ENCODE measurements at places on chromosomes 1 and 21.

- DNase-seq: no peak
These were observed 29.0 kb downstream of the PTPRC start for GRCh38 chr1:198667807-198668206.

DNA sequence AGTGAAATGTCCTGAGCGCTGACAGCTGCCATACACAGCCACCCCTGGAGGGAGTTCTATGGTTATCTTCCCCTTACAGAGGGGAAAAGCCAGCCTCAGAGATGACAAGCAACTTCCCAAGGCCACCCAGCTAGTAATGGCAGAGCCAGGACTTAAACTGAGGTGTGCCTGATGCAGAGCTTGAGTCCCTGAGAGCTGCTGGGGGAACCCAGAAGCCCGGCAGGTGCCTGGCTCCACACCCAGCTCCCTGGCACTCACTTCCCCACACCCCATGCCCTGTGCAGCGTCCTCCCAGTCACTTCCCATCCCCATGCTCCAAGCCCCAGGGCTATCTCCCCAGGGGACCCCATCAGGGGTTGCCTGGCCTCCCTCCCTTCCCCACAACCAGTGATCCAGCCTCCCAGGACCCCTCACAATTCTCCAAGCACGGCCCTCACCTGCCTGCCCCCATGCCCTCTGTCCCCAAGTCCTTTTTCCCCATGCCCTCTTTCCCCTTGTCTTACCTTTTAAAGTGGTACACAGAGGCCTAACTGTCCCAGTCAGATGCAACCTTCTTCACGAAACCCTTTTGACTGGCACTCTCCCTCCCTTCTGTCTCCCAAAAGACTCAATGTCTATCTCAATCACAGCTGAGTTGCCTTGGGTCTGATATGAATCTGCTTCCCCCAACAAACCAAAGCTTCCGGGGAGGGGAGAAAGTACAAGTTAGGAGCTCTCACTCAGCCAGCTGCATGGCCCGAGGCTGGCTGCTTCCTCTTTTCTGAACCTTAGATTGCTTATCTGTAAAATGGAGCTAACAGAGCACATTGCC lies 39.8 kb upstream of the LRP8 start:
- no peak for DNase-seq

DNA sequence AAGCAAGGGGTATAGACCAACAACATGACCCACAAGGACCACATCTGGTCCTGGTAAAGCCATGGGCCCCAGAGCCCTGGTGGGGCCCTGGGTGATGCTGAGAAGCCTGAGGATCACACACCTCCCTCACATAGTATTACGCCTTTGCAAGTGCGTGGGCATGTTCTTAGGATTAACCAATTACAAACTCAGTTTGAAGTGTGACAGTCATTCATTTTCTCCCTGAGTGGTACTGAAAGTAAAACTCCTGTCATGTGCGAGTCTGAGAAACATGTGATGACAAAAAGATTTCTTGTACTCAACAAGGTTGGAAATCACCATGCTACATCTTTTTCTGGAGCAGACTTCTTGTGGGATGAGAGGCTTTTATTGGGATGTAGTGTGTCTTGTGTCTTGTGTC lies 315.3 kb upstream of the DUSP10 start:
- DNase-seq: no peak

DNA sequence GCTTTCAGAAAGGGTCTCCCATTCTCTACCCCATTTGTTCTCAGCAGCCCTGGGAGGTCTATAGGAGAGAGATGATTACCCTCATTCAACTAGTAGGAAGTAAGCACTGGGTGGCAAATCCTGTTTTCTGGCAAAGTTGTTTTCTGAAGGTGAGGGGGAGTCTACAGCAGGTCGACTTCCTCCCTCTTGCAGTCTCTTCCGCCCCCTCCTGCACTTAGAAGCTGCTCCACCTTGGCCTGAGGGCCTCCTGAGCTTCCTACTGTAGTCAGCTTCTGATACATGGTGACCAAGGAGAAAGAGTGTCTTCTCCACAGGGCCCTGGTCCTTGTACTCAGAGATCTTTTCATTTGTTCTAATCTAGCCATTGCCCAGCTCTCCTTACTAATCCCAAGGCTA lies 93.1 kb downstream of the RGL1 start:
- no peak for DNase-seq

- peak; percentile 36 for DNase-seq
These were observed 17.1 kb upstream of the TMEM9 start for GRCh38 chr1:201171063-201172036.

- peak; percentile 84 for DNase-seq
These were observed 316.9 kb upstream of the SGIP1 start for GRCh38 chr1:66217021-66217420.

- peak; percentile 59 for DNase-seq
These were observed 929 bp upstream of the FOXJ3 start for GRCh38 chr1:42335809-42336518.

- peak; percentile 63 for DNase-seq
These were observed 4.9 kb upstream of the B4GALT3 start for GRCh38 chr1:161182214-161182613.

DNA sequence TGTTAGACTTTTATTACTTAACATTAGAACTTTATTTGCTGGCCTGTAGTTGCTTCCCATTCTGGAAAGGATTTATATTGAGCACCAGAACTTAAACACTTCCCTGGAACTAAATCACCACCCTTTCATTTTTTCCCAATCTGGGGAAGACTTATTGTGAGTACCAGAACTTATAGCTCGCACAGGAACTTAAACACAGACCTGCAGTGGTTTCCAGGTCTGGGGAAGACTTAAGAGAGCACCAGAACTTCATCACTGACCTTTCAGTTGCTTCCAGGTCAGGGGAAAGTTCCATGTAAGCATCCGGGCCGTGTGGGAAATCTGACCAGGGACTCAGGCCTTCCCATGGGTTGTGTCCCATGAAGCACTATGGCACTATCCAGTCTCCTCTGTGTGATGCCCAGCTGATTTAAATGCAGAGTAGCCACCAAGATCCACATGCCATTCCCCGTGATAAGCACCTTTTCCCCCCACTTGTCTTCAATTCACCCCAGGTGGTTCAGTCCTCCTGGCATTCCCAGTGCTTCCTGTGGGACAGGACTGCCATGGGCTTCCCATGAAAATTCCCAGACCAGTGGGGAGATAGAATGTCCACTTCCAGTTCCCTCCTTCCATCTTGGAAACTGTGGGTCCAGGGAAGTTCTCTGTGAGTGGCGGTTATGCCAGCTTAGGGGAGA lies 48.9 kb downstream of the C4BPA start:
- DNase-seq: peak; percentile 34

GRCh38 chr1:170538687-170539086 lies 6.7 kb downstream of the GORAB start:
- DNase-seq: no peak

DNA sequence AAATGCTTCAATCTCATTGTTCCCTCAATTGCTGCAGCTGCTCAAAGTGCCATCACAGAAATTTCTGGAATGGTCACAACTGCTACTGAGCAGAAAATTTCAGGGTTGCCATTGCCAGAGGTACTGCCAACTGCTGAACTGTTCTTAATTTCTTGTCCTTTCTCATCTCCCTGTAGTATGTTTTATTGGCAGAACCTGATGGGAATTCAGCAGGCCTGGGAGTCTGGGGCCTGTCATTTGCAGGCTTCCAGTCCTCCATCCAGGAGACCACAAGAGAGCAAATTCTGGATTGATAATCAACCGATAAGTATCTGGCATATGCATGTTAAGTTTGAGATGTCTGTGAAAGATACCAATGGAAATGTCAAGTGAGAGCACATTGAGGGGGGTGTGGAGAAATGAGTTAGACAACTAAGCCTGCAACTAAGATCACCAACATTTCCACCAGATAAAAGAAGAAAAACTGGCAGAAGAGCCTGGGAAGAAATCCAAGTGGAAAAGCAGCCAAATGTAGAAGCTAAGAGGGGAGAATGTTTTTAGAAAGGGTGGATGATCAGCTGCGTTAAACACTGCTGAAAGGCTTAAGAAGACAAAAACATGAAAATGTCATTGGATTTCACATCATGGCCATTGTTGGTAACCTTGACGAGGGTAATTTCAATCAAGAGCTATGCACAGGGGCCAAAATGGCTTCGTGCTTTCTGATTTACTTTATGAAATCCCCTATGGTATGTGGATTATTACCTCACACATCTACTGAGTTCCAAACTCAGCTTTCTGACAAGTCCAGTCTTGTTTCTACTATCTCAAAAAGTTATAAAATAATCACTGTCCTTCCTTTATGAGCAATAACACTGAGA lies 648.1 kb downstream of the PLPP3 start:
- no peak for DNase-seq

DNA sequence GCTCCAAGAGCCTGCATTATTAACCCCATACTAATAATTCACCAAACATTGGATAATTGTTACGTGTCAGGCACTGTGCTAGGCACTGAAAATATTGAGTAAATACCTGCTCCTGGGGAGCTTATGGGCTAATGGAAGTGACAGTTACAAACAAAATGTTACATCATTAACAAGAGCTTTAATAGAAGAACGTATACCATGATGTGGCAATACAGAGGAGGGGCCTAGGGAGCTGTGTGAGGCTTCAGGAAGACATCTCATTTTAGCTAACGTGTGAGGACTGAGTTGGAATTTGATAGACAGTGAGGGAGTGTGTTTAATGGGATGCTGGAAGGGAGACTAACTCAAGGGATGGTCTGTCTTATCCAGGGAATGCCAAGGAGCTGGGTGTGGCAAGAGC lies 16.5 kb upstream of the TSPAN2 start:
- no peak for DNase-seq

- DNase-seq: no peak
These were observed 270.5 kb downstream of the GRIK3 start for GRCh38 chr1:36763771-36764170.

DNA sequence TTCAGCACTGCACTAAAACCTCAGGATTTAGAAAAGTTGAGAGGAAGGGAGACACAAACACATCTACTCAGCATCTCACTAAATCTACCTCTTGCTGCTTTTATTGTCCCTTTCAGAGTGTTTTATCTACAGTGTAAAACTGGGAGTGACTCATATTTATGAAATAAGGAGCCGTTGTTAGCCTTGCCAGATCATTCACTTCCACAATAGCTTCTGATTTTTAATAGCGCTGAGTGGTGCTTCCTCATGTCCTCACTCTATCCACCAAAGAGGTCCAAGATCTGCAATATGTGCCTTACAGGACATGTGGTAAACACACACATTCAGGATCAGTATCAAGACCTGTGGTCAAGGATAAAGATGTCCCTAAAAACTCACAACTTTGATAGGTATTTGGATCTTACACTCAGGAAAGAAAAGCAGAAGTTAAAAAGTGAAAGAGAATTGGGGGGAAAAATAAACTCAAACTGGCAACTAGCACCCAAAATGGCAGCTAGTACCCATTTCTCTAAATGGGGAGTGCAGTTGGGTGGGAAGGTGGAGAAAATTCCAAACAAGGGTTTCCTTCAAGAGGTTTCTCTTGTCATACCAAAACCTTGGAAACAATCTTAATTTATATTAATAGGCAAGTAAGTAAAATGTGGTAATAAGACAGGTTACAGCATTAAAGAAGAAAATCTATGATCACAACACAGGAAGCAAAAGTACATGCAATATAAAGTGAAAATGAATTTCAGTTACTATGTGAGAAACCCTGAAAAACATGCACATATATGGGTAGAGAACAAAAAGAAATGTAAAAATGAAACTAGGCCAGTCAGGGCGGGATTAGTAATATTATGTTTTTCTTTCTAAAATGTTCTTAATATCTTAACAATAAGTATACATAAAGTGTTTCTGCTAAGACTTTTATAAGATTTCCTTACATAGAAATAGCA lies 15.9 kb downstream of the DUSP10 start:
- DNase-seq: peak; percentile 55

DNA sequence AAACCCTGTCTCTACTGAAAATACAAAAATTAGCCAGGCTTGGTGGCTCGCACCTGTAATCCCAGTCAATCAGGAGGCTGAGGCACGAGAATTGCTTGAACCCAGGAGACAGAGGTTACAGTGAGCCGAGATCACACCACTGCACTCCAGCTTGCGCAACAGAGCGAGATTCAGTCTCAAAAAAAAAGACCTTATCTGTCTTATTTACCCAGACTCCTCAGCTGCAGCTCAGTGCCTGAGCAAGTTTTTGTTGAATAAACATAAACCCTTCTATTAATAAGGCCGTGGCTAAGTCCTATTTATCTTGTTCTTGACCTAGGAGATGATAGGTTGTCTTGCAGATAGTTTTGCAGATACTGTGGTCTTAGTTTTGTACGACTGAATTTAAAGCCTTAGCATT lies 136.4 kb upstream of the TMEM51 start:
- DNase-seq: no peak

DNA sequence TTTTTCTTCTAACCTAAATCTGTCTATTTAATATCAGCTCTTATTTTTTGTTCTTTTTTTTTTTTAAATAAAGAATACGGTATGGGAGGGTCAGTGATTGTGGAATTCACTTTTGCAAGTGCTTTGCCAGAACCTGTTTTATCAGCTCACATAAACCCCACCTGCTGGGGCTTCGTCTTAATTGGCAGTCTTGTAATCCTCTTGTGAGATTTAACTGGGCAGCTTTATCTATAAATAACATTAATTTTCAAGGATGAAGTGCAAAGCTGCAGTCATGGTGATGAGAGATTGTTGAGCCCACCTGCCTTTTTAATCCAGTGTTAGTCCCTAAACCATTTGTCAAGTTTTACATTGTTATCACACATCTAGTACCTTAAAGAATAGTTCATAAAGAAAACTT lies 18.2 kb upstream of the PDC start:
- DNase-seq: no peak

DNA sequence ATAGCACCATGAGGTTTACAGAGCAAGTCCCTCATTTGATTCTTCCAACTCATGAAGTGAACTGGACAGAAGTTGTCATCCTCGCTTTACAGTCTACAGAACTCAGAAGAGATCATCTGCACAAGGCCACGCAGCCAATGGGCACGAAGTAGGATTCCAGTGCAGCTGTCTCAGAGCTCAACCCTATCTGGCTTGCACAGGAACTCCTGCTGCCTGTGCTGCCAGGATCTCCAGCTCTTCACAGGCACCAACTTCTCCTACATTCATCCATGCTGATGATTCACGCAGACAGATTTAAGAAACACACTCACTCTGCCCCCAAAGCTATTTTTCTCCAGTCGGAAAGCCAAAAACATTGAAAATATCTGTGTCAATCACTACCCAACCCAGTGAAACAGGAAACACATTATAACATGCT lies 157.0 kb downstream of the RERE start:
- peak; percentile 94 for DNase-seq

- no peak for DNase-seq
These were observed 64.6 kb upstream of the GJB5 start for GRCh38 chr1:34690269-34690668.

GRCh38 chr1:11158720-11159321 lies 30.3 kb upstream of the ANGPTL7 start:
- peak; percentile 94 for DNase-seq

DNA sequence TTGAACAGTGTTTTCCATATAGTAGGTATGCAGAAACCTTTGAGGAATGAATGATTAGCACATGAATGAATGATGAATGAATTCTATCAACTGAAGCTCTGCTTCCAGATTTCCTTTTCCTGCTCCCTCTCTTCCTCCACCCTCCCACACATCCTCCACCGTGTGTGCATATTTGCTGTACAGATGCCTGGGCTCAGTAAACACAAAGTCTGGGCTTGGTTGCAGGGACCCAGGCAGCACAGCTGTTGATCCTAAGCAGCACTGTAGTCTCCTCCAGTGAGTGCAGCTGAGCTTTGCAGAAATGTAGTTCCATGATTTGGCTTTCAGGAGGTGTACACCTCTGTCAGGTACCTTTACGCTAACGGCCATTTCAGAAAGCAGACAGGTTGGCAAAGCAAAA lies 611.7 kb downstream of the NUF2 start:
- DNase-seq: no peak
